ENCODE measurements at places on chromosomes 16 and 17. TPM values are rescaled to one million over a fixed set of nuclear protein-coding genes. Genes with fewer than 3 reads are reported as not detected.

Gene HOXB1
- not detected for total RNA-seq

Gene SPNS2
- total RNA-seq, result 0.39 TPM

Gene FOXF1
- under 0.01 TPM for total RNA-seq

Gene CCR7
- total RNA-seq, result not detected

Gene KCNH6
- total RNA-seq, result not detected

Gene SDF2
- total RNA-seq, result 24.2 TPM

Gene OR3A3
- total RNA-seq, result not detected

Gene COL1A1
- total RNA-seq, result 577 TPM

Gene KRTAP17-1
- not detected for total RNA-seq

Gene OR1A1
- total RNA-seq, result not detected

Gene PLXDC1
- 0.73 TPM for total RNA-seq

Gene HOXB9
- total RNA-seq, result 0.37 TPM

Gene SCIMP
- total RNA-seq, result not detected

Gene FOXN1
- not detected for total RNA-seq

Gene SLC12A3
- not detected for total RNA-seq

Gene GNAO1
- under 0.01 TPM for total RNA-seq

Data from subcutaneous preadipocyte (primary cell).